ENCODE measurements at places on chromosomes 13 and 19.

- DNase-seq = no peak
Observed at GRCh38 chr19:3798137-3798536, 12.0 kb upstream of the MATK start.

GRCh38 chr13:108961542-108962125 lies 332.2 kb downstream of the MYO16 start:
- DNase-seq = peak; percentile 57

DNA sequence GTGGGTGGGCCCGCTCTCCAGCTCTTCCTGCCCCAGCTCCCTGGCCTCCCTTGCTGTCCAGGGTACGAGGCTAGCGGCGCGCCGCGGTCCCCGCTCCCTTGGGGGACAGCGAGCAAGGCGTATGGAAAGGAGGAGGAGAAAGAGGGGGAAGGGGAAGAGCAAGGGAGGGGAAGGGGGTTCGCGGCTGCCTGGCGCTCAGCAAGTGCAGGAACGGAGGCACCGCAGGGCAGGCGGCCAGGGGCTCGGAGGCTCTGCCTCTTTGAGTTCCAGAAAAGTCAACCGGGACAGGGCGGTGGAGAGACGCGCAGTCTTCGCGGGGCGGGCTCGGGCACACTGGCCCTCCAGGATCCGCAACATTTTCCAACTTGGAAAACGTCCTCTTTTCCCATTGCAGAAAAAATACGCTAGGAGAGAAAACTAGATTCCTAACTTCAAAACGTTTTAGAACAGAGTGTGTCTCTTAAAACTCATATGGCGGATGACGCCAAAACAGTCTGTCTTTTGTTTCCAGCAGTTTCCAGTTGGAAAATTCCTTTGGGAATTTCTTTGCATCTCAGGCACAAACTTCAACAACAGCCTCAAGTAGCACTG lies 23.1 kb upstream of the TNFRSF19 start:
- DNase-seq = no peak

DNA sequence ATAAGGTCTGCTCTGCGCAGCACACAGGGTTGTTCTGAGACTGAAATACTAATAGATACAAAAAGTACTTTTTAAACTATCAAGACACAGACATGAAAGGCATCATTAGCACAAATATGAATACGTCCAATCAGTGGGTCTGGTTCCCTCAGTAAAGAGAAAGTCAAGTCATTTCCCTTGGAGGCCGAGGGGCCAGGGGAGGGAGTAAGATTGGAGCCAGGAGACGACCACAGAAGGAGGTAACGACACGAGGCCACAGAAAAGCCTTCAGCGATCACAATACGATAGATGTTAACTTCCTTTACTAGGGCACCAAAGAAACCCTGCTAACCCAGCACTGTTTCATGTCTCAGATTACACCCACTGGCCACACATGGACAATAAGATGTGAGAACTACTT lies 5.3 kb downstream of the CARS2 start:
- DNase-seq = no peak

GRCh38 chr19:14166999-14167575 lies 30.7 kb upstream of the ASF1B start:
- no peak for DNase-seq

GRCh38 chr13:90068658-90069057 lies 1278.8 kb upstream of the MIR17HG start:
- DNase-seq = no peak

GRCh38 chr19:4622695-4623421 lies 16.5 kb upstream of the TNFAIP8L1 start:
- DNase-seq = no peak

GRCh38 chr13:45289936-45290563 lies 50.9 kb downstream of the TPT1 start:
- no peak for DNase-seq

DNA sequence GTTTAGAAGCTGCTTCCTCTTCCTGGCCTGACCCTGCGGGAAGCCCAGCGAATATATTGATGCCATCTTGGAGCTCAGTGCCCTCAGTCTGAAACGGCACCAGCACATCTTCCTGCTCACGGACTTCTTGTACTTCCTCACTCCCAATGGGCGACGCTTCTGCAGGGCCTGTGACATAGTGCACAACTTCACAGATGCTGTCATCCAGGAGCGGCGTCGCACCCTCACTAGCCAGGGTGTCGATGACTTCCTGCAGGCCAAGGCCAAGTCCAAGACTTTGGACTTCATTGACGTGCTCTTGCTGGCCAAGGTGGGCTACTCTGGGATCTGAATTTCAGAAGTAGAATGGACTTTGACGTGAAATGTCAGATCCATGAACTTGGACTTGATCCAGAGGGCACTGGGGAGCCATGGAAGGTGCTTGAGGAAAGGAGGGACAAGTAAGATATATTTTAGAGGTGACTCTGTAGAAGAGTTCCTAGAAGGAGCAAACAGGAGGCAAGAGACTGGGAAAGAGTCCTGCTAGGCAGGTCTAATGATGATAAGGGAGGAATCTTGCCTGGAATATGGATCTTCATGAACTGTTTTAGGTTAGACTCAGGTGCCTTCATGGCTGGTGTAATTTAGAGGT lies 38.4 kb upstream of the CYP4F8 start:
- no peak for DNase-seq

DNA sequence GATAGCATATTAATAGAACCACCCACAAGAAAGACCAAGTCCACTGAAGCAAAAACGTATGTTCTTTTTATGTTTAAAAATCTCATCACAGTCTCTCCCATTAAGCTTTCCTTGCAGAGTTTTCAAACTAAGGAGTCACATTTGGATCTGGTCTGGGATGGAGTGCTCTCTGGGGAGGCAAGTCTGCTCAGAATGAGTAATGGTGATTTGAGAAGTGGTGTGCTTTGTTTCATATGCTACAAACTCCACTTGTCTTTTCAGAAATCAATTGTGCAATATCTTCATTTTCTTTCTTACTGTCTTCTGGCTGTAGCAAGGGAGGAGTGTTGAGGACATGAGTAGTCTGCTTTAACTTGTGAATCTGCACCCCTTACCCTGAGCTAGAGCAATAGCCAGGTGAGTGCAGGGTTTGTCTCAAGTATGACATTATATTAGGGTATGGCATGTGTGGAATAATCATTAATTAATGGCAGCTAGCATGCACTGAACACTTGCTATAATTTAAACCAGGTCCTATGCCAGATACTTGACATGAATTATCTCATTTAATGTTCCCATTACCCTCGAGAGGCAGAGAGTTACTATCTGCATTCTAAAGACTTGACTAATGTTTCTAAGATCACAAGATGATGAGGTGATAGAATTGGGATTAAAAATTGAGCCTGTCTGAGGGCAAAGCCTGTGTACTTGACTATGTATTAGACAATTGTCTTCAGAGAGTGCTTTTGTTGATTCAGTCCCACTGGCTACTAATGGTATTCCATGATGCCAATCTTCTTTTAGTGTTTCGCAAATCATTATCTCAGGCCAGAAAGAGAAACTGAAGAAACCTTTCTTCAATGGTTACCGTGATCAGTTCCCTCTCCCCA lies 171.8 kb downstream of the GPC6 start:
- no peak for DNase-seq

DNA sequence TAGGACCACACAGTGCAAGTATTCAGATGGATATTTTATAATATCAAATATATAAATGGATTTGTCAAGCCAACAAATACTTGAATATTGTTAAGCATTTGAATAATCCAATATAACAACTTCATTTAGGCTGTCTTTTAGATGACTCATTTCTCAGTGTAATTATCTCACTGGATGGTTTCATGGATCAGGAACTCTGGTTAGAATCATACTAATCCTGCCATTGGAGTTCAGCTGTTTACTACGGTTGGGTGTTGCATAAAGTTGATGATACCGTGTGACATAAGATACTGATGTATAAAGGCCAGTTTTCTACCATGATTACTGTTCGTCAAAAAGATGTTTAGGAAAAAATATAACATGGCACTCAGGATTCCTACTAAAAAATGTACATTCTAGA lies 196.3 kb downstream of the TSHZ3 start:
- no peak for DNase-seq

DNA sequence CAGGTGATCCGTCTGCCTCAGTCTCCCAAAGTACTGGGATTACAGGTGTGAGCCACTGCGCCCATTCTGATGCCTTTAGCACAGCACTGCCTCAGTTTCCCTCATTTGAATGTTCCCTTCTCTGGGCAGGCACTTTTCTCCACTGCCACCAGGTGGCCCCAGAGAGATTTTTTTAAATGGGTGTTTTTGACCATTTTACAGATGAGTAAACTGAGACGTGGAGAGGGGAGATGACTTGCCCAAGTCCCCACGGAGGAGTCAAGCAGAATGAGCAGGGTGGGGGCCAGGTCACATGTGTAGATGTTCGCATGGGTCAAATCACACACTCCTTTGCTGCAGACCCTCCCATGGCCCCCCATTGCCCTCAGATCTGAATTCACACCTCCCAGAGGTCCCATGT lies 3.2 kb upstream of the PDE4C start:
- no peak for DNase-seq

DNA sequence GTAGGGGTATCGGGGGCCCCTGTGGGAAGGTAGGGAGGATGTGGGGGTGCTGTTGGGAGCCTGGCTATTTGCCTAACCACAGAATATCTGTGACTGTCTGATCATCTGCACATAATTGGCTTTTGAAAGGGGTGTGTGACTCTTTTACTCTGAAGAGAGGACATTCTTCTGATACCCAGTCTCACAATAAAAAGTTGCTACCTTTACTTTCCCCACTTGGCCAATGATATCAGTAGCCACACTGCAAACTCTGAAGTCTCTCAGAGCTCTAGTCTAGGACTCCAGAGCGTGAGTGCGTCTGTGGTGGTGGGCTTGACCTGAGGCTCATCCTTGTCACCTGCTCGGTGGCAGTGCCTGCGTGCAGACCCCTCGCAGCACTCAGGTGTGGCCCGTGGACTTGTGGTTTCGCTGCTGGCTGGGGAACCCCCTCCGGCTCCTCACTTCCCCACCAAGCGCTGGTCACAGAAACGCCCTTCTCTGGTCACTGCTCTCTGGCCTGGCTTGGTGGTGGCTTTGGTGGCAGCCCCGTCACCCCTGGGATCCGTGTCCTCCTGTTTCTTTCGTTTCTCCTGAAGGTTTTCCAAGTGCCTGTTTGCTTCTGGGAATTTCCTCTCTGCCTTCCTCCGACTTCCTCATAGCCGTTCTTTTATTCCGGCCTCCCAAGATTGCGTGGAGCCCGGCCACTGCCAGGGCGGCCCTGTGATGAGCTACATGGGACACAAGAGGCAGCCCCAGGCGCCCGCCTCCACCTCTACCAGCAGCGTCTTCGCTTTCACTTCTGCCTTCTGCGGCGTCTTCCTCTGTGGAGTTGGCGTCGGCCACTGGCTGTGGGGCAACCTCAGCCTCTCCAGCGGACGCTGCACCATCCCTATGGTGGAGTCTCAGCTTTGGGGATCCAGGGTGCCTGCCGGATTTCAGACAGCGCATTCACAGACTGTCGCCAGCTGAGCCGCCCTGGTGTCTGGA lies 78.0 kb downstream of the ATP11A start:
- DNase-seq = no peak

- DNase-seq = no peak
Observed at GRCh38 chr13:108760541-108760940, 131.1 kb downstream of the MYO16 start.

- no peak for DNase-seq
Observed at GRCh38 chr13:58946274-58946673, 1217.5 kb downstream of the DIAPH3 start.

- DNase-seq = peak; percentile 59
Observed at GRCh38 chr19:33430674-33431277, 57.3 kb downstream of the CEBPG start.

DNA sequence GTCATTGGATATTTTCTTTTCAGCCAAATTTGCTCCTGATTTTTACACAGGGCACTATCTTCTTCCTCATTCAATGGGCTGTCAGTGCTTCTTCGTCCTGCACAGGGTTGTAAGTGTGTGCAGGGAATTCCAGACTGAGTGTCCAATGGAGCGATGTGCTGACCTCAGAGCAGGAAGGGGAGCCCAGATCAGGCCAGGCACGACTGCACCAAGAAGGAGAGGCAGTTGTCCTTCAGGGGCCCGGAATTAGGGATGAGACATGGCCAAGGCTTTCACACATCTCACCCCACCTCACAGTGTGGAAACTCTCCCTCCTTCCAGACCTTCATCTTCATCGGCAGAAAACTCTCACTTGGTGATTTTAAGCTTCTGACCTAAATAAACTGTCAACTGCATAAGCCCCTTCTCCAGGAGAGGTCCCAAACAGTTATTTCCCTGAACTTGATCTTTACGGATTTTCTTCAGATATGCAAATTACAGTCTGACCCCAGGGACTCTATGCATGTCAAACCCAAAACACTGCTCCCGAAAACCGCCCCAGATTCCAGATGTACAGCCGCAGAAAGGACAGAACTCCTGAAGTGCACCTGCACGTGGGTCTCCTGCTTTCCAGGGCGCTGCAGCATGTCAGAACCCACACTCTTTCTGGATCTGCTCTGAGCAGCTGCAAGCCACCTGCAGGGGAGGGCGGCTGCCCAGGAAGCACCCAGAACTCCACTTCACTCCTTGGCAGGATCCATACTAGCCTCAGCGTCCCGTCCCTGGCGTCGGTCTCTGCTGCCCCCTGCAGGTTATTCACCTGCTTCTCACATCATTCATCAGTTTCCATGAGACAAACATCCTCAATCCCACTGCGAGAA lies 625 bp upstream of the ZNF20 start:
- peak; percentile 72 for DNase-seq

DNA sequence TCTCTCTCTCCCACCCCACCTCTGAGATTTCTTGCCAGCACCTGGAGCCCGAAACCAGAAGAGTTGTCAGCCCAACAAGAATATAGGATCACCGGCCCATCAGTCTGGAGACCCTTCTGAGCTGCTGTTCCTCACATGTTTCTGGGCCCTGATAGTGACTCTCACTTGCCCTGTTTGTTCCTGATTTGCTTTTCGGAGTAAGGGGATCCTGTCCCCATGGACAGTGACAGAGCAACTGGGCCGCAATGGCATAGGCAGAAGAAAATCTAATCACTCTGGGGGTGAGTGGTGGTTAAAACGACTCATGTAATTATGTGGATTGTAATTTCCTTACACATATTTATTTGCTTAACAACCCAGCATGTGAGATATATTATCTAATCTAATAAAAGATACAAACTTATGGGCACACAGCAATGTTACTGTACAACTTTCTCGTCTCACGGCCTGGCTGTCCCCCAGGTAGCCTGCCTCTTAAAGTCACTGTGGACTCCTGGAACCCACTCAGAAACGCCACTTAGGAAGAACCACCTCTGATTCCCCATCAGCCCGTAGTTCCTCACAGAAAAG lies 663 bp upstream of the SMAD9 start:
- DNase-seq = no peak

- DNase-seq = no peak
Observed at GRCh38 chr13:90690458-90691080, 656.9 kb upstream of the MIR17HG start.
